ENCODE measurements at places on chromosomes 5 and 9.

- no peak for DNase-seq
These were observed 37.3 kb downstream of the PROP1 start for GRCh38 chr5:177958696-177959095.

DNA sequence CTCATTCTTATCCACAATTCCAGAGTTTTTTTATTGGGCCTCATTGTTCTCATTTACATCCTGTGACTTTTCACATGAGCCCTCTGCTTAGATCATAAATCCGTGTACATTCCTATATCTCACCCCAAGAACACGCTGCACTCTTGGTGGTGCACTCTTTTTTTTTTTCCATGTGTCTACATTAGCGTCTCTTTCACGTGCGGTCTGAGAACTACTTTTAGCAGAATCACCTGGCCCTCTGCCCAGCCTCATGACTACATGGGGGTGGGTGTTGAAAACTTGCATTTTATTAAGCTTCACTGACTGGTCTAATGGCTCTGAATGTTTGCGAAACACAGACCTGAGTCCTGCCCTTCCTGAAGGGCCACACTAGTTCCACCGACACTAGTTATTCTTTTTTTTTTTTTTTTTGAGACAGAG lies 18.6 kb downstream of the C9orf57 start:
- DNase-seq: no peak

DNA sequence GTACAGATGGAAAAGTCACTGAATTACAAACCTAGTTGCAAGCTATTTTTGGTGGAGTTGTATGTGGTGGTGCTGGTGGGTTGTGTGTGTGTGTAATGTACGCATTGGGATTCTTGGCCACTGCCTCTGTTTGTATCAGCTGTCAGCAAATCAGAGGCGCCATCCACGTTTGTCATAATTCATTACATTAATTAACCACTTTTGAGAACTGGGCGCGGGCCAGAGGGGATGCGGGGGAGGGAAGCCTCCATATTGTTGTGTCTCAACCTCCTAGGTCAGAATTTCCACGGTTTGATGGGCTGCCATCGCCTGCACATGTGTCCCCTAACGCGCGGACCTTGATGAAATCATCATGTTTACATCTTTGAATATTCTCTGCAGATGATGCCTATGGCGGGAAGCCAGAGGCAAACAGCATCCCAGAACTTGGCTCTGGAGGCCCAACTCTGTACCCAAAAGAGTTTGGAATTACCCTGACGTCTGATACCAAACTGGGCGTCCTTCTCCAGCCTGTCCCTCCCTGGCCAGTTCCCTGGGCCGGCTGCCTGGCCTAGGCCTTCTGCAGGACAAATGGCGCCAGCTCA lies 54.9 kb downstream of the FGF18 start:
- DNase-seq: no peak

GRCh38 chr9:22401671-22402070 lies 45.0 kb upstream of the DMRTA1 start:
- DNase-seq: no peak

GRCh38 chr5:146947181-146947941 lies 68.8 kb upstream of the PPP2R2B start:
- no peak for DNase-seq

DNA sequence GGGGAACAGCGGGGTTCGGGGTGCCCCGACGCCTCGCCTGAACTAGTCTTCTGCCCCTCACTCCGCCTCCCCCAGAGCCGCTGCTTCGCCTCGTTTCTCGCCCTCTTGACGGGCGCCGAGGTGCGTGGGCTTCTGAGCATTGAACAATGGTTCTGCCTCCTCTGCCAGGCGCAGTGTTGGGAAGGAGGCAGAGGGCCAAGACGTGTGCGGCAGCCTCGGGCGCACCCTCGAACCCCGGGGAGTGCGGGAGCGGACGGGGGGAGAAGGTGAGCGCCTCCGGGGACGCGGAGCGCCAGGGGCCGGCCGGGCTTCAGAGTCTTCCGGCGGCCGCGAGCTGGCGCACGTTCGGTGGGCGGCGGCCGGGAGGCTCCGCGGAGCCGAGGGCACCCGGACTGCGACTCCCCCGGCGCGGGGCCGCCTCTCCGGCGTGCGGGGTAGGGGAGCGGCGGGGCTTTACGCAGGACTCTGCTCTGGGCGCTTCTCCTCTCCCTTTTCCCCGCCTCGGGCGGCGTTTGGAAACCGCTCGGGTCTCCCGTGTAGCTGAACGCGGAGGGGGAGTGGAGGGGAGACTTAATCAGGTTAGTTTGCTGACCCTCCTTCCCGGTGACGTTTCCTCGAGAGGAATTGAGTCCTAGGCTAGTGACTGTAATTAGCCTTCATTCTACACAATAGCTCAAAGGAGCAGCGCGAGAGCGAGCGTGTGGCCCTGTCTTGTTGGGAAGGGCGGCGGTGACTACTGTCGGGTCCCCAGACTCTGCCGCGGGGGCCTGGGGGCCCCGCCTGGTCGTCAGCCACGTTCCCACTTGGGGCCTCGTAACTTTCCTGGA lies 1.1 kb downstream of the VLDLR start:
- DNase-seq: no peak

- DNase-seq: no peak
These were observed 36.4 kb downstream of the RASGEF1C start for GRCh38 chr5:180172447-180173197.

- DNase-seq: no peak
These were observed 298.4 kb upstream of the PRDM9 start for GRCh38 chr5:23208959-23209431.

GRCh38 chr5:10304932-10305331 lies 2.8 kb downstream of the CMBL start:
- DNase-seq: no peak

DNA sequence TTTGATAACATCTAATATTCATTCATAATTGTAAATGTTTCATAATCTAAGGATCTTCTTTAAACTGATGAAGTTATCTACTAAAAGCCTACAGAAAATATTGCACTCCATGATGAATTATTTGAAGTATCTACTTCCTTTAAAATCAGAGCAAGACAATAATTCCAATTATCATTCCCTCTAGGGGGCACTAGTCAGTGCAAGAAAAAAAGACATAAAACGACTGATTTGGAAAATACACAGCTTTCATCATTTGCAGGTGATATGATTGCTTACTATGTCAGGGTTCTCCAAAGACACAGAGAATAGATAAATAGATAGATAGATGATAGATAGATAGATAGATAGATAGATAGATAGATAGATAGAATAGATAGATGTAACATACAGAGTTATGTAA lies 13.5 kb upstream of the GRM6 start:
- DNase-seq: no peak

GRCh38 chr5:15023846-15024245 lies 152.3 kb upstream of the ANKH start:
- no peak for DNase-seq

GRCh38 chr5:137487600-137487999 lies 11.5 kb downstream of the SPOCK1 start:
- no peak for DNase-seq

DNA sequence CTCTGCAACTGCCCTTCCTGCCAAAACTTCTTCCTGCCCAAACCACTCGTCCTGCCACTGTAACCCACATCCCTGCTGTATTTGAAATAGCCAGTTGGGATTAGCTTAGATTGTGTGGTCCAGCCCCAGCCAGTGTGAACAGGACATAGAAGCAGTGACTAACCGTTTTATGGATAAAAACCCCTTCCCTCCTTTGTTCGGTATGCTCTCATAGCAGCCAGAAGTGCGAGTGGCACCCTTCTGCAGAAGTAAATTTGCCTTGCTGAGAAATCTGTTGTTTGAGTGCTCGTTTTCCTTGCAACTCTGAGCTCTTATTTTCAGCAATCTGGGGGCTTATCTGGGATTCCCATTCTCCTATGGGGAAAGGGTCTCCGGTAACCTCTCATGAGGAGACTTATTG lies 470.0 kb downstream of the PRDM9 start:
- DNase-seq: no peak

DNA sequence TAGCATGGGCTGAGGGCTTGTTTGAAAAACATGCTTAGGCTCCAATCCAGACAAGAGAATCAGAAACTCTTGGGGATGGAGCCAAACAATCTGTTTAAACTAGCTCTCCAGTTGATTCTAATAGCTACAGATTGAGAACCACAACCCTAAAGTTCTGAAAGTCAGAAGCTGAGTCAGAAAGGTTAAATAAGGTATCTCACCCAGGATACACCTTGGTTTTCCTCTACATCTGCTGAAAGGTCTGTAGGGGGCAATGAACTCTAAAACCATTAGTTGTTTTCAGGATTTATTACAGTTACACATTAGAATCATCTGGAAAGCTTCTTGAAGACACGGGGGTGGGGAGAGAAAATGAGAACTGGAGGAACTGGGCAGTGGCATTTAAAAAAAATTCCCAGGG lies 5.7 kb downstream of the GFM2 start:
- DNase-seq: no peak

GRCh38 chr5:80318212-80318611 lies 1.6 kb upstream of the SPZ1 start:
- DNase-seq: no peak

DNA sequence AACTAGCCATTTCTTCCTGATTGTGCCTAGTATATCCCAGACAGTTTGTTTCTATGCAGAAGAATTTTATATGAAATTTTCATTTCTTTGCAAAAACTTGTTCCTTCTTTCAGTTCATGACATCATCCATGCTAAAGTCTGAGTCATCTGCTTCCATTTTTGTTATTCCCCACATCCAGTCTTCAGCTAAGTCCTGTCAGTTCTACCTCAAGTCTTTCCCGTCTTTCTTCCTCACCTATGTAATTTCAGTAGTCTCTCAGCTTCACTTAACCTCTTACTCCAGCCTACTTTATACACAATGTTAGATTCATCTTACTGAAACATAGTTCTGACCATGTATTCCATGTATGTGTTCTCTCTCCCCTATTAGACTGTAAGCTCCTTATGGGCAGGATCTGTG lies 39.1 kb downstream of the G3BP1 start:
- DNase-seq: no peak

GRCh38 chr5:175201393-175201792 lies 242.6 kb downstream of the DRD1 start:
- DNase-seq: no peak

GRCh38 chr9:94783928-94784327 lies 57.4 kb downstream of the AOPEP start:
- no peak for DNase-seq

DNA sequence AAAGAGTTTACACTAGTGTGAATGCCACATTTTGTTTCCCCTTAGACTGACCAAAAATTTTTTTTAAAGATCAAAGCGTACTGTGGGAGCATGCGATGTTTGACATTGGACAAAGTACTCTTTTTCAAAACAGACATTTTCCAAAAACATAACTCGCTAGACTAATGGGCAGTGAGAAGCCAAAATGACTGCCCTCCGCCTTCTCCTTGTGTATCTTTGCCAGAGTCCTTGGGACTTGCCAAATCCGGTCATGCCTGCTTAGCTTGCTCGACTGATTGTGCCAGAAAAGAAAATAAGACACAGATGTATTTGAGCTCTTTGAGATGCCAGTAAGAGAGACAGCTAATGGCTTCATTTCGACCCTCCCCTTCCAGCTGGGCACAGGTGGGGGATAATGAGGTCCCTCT lies 157.5 kb downstream of the MAPKAP1 start:
- DNase-seq: peak; percentile 86

DNA sequence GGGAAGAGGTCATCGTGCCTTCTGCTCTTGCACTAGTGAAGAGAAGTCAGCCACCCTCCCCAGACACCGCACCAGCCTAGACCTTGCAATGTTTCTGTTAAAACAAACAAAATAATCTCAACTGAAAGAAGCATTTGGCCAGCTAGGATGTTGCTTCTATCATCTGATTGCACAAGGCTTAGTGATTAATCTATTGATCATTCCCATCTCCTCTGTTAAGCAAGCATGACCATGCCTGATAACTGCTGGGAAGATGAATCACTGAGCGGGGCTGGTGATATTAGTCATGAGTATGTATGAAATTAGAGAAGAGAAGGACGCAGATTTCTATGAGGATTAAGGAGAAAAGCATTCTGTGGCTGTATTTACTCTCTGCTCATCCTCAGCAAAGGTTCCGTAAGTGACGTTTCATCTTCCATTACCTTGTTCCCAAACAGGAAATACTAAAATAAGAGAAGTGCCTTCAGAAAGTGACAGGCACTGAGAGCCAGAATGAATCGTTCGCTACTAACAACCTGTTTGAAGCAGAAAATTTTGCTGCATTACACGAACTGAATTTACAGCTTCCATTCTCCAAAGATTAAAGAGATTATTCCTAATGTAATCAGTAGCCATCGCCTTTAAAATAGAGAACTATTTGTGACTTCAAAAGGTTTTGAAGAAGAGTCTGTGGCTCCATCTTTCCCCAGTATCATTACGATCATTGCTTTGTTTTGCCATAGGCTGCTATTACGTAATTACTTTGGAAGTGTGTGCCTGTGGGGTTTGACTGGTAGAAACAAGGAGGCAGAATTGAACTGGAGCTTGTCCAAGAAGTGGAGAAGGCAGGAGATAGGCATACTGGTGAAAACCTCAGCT lies 219.1 kb downstream of the MED10 start:
- DNase-seq: no peak

DNA sequence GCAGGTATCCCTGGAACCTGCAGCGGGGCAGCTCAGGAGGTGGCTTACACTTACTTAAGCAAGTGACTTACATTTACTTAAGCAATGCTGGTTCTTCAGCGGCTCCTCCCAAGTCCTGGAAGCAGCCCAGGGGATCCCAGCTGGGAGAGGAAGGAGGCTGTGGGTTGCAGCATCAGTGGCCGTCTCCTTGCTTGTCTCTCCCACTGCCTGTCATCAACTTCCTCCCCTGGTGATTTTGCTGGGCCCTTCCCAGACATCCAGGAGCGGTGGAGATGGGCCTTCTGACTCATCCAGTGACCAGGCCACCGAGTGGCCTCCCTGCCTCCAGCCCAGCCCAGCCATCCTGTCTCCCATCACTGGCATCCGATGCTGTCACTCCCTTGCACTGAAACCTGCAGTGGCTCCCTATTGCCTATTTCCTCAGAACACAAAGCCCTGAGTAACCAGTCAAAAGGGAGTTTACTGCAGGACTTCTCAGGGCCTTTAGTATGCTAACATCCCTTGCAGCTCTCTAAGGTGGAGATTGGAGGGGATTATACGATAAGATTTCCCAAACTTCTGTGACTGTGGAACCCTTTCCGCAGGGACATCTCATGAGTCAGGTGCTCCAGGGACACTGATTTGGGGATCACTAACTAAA lies 155.9 kb upstream of the PHYKPL start:
- DNase-seq: no peak

- no peak for DNase-seq
These were observed 10.9 kb downstream of the HABP4 start for GRCh38 chr9:96460882-96461281.
